Stimulated activated CD8-positive, alpha-beta memory T cell treated with anti-CD3 and anti-CD28 coated beads, Interleukin-2, amount 100 ng/mL, for 1 hour (primary cell): ENCODE measurements at places on chromosomes 4 and X.

DNA sequence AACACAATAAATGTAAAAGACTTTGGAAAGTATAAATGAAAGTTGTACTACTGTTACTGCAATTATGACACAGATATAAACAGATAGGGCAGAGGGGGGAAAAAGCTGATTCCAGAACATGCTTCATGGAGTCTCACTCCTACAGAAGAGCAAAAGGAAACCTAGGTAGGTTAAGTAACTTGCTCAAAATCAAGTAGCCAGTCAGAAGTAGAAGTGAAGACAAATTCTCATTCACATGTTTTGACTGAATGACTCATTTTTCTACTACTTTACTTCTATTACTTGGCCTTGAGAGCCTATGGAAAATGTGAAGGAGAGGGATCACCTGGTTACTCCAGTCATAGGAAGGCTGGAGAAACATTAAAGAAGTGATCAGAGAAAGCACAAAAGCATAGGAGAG lies 23.6 kb upstream of the RASGEF1B start:
- no peak for DNase-seq

GRCh38 chr4:180134091-180134866 lies 2108.9 kb upstream of the TENM3 start:
- DNase-seq = no peak

GRCh38 chrX:106615041-106615440 lies 3.3 kb downstream of the RADX start:
- DNase-seq = no peak

DNA sequence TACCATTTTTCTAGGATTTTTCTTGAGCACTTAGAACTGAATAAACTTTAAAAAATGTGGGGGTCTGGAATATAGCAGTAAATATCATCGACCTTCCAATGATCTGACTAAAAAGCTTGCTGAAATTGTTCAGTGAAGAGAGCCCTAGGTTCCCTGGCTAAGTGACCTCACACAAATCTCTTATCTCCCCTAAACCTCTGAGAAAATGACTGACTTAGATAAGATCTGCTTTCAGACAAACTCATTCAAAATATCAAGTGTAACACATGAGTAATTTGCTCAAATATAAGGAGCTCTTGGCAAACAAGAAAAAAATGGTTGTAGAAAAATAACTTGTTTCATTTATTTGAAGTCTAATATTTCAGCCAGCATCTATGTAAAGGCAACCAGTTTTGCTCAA lies 441.7 kb upstream of the SLIT2 start:
- DNase-seq = no peak

GRCh38 chr4:139455126-139455538 lies 1.2 kb downstream of the RAB33B start:
- no peak for DNase-seq

GRCh38 chrX:109472939-109473735 lies 8.7 kb downstream of the GUCY2F start:
- DNase-seq = no peak

GRCh38 chrX:29531336-29531735 lies 684.0 kb upstream of the MAGEB2 start:
- no peak for DNase-seq
